ENCODE measurements at places on chromosomes 12 and 14. TPM values are rescaled to one million over a fixed set of nuclear protein-coding genes. Genes with fewer than 3 reads are reported as not detected.

Gene SIX6
- not detected for total RNA-seq

DNA sequence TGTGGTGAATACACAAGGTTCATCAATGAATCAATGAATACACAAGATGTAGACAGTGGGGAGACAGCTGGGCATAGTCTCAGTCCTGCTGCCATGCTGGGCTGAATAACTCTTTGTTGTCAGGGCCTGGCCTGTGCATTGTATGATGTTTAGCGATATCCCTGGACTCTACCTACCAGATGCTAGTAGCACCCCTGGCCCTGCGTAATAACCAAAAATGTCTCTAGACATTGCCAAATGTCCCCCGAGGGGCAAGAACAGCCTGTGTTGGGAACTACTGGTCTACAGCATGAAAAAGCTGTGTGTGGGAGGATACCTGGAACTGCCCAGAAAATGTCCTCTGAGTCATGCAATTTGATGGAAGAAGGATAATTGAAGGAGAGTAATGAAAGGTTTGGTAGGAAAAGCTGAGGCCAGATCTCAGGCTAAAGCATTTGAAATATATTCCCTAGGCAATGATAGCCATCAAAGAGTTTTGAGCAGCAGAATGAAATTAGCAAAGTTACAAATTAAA lies 128.2 kb downstream of the TMEM30B start:
- DNase-seq, result no peak

GRCh38 chr12:29164477-29165393 lies 15.7 kb downstream of the FAR2 start:
- DNase-seq, result no peak

GRCh38 chr14:39843881-39844280 lies 411.6 kb upstream of the FBXO33 start:
- DNase-seq, result no peak

DNA sequence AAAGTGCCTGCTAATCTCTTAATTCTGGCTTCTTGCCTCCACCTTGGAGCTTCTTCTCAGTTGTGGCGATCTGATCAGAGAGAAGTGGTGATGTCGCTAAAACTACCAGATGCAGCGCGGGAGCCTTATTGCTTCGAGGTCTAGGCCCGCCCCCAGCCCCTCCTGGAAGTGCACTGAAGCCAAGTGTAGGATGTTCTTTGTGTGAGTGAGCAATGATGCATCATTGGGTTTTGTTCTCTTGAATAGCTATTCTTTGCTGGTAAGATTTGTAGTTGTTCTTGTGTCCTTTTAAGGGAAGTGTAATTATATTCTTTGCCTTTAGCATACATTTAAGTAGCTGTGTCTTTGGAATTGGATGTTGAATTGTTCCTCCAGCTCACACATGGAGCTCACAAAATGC lies 35.8 kb downstream of the MTHFD1 start:
- no peak for DNase-seq

DNA sequence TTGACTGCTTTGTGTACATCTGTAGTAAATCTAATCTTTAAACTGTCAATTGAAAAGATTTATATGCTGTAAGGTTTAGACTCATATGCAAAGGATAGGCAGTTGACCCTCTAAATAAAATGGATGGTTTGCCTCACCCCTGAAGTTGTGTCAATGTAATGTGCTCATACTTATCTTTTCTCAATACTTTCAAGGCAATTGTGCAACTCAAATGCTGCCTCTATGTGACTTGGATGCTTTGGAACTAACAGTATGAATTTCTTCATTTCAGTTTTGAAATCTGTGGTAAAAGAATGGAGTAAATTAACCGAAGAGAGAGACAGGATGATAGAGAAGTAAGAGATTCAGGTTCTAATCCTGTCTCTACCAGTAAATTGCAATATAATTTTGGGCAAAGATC lies 9.7 kb downstream of the PDE6H start:
- no peak for DNase-seq

DNA sequence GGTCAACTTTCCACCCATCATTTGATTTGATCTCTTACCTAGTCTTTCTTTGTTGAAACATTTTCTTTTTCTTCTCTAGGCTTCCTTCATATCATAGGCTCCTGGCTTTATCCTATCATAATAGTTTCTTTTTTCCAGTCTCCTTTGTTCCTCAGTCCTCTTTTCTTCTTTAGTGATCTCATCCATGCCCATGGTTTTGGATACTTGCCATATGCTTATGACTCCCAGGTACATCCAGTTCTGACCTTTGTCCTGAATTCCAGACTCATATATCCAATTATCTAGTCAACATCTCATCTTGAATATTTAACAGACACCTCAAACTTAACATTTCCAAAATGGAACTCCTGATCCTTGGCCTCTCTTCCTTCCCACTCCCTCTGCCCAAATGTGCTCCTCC lies 36.1 kb upstream of the KRAS start:
- no peak for DNase-seq

DNA sequence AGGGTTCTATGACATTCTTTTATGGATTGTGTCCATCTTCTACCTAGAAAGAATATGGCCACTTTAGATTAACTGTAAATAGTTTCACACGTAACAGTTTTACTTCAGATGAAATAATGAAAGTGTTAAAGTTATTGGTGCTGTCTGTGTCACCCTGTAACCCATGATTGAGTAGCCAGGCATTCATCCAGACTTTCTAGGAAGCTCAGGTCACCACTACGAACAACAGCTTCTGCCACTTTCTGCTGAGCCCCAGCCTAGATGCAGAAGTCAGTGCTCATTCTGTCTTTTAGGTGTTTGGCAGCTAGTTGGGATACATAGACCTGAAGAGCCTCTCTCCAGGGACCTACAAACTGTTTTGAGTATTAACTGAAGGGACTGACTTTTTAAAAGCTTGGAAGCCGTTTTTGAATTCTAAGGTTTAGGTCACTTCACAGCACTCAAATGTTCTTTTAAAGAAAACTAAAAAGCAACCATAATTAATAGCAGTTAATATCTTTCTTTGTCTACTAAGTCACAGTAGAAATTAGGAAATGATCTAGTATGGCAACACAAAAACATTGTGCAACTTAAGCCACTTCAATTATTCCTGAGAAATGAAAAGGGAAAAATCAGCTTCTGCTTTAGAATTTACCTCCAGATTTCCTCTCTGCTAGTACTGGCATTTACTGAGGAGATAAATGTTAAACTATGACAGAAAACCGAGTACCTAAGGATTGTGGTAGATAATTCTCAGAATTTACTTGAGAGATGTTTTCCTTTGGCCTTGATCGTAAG lies 266.9 kb downstream of the CCDC91 start:
- no peak for DNase-seq

- DNase-seq, result no peak
These were observed 7.8 kb upstream of the RIN3 start for GRCh38 chr14:92505826-92506225.

DNA sequence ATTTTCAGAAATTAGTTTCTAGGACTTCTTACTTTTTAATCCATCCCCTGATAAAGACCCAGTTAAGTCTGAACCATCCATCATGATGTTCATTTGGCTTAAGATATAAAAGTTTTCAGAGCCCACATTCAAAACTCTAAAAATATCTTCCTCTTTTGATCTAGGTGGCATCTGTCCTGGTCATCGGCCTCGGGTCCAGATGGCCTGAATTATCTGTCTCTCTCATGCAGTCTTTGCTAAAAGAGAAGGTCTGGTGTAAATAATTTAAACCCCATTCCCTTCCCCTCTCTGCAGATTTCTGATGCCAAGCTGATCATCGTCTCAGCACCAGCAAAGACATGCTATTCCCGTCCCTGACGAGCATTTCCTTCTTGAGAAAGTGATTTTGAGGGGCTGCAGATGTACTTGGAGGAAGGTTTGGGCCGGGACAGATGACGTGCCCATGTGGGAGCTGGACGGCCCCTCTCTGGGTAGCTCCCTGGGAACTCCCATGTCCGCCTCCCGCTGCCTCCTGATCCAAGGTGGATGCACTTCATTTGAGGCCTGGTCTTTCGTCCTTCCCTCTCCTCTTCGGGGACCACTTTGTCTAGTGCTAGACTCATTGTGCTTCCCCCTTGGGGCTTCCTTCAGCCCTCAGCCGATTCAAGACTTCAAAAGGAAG lies 173.0 kb upstream of the PRMT8 start:
- no peak for DNase-seq

- DNase-seq, result no peak
These were observed 57.1 kb downstream of the DYRK2 start for GRCh38 chr12:67705394-67706370.

Data from T-helper 17 cell (primary cell).